ENCODE measurements at places on chromosomes 6 and 20.

DNA sequence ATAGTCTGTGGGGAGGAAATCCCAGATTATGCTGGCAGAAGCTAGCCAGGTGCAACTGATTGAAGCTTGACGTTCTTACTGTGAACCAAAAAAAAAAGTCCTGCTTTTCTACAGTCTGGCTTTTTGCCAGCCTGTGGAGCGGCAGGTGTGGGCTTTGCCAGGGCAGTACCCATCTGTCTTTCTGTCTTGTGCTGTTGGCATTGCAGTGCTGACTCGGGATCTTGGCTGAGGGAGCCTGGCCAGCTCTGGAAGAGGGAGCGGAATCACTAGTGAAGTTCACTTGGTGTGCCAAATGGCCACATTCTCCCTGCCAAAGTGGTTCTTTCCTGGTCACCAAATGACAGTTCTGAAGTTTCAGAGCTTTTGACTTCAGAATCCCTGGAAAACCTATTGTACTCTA is 5.0 kb downstream of the KIF3B start:
- no peak for DNase-seq

GRCh38 chr20:45377269-45377668 is 856 bp downstream of the TP53TG5 start:
- DNase-seq = no peak

DNA sequence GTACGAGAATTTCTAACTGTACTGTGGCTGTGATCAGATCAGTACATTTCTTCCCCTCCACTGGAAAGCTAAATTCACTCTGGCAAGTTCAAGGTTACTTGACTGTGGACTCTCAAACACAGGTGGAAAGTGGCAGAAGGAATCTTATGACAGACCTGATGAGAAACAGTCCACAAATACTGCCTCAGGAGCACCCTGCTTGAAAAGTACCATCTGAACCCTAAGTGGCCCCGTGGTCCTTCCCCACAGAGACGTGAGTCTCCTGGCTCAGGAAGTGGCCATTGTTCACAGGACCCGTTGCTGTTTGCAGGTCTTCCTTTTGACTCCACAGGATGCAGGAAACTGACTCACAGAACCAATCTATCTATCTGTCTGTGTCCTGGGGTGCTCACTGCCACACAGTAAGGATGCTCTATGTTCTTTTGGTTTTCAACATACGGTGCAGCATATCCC is 47.5 kb upstream of the NHSL1 start:
- DNase-seq = no peak

DNA sequence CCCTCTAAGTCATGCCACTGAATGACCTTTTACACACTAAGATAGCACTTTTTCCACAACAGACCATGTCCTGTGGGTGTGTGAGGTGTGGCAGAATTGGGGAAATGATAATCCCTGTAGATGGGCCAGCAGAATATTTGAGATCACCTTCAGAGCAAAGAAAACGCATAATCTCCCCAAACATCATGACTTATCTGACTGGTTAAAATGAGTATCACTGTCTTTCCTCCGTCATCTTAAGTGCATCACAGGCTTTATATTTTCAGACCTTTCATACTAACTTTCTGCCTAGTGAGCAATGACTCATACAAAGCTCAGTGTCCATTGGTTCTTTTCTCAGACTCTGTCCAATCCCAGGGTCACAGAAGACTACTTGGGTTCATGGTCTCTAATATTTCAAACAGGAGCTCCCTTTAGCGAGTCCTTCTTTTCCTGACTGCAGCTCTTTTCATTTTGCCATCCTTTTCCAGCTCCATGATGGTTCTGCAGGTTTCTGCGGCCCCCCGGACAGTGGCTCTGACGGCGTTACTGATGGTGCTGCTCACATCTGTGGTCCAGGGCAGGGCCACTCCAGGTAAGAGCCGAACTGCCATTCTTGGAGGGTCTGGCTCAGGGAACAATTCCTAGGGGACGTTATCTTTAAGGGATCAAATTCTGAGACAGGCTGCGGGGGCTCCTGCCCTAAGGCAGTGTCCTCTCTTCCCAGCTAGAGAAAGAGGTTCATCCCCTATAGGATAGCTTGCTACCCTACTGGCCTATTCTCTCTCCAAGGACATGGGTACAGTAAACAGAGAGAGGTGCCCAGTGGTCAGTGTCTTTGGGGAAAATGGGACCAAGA is at the start of gene HLA-DPB1:
HLA-DPB1 (plus strand) TSS at position 423 of the 838 bp plus-strand sequence; CDS start at position 475, 52 bp downstream.
- DNase-seq = peak; percentile 81

DNA sequence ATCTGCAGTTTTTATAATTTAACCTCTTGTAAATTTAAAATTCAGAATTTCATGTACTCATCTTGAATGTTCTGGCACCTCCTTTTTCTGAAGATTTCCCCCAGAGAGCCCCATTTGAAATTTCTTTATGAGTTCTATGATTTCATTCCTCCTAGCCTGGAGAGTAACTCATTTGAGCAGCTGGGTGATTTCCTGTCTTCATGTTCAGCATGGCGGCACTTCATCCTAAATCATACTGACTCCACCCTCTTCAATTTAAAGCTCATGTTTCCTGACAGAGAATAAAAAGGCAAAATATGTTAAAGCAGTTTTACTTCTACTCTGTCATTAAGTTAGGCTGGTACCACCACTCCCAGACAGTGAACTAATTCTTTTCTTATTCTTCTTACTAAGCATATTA is 250.9 kb upstream of the POU3F2 start:
- no peak for DNase-seq

GRCh38 chr6:90368001-90368400 is 71.4 kb upstream of the BACH2 start:
- DNase-seq = no peak

- no peak for DNase-seq
Measured at GRCh38 chr6:124747349-124747748, 214.9 kb upstream of the RNF217 start.

GRCh38 chr6:44185953-44186634 is 27.5 kb downstream of the CAPN11 start:
- DNase-seq = no peak

DNA sequence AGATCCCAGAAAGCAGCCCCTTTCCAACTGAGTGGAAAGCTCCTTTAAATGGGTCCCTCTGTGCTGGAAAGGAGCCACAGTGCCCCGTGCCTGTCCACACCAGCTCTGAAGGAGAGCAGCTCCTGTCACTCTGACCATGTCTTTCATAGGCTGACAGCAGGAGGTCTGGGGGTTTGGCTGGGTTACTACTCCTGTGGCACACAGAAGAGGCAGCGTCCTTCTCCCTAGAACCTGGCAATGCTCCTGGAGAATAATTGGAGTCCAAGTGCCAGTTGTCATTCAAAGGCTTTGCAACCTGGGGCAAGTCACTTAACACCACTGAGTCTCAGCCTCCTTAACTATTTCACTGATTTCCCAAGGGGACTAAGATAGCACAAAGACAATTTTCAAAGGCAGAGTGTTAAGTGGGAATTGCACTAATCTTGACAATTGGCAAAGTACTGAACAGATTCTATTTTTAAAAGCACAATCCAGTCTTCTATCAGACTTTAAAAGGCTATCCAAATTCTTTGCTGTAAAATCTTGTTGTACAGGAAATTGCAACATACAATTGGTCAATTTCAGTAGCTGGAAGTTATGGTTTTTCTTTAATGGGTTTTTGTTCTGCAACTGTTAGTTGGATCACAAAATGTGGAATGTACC is 457.2 kb downstream of the KIF16B start:
- DNase-seq = no peak

DNA sequence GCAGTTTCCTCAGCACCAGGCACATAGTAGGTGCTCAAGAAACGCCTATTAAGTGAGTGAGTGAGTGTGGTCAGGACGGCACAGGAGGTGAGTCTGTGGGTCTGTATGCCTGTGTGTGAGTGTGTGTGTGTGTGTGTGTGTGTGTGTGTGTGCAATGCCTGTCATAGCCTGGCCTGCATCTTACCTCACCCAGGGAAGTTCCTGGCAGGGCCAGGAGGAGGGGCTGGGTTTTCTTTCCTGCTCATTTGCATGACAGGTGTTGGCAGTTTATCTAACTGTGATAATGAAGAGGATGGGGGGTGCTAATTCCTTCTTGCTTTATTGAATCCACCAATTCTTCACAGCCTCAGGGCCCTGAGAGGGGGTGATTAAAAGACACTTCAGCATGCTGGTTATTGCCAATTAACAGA is 146.7 kb upstream of the MLN start:
- DNase-seq = no peak

DNA sequence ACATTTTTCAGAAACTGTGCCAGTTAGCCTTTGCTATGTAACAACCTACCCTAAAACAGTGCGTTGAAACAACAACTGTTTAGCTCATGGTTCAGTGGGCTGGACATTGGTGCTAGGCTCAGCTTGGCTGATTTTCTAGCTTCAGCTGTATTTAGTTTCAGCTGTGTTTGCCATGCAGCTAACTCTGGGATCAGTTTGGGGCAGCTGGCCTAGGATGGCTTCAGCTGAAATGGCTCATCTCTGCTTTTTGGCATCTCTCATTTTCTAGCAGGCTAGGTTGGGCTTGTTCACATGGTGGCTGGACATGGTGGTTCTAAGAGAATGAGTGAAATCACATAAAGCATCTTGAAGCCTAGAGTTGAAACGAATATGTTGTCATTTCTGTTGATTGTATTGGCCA is 464.2 kb downstream of the QKI start:
- DNase-seq = no peak

DNA sequence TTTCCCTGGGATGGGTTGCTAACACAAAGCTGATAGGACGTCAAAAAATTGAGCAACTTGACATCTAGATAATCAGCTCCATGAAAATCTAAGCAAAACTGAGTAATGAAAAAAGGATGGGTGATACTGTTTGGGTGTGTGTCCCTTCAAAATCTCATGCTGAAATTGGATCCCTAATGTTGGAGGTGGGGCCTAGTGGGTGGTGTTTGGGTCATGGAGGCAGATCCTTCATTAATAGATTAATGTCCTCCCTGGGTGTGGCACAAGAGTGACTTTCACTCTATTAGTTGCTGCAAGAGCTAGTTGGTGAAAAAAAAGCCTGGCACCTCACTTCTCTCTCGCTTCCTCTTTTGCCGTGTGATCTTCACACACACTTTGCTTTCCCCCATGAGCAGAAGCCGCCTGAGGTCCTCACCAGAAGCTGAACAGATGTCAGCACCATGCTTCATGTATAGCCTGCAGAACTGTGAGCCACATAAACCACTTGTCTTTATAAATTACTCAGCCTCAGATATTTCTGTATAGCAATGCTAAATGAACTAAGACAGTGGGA is 160.9 kb downstream of the FRK start:
- no peak for DNase-seq

DNA sequence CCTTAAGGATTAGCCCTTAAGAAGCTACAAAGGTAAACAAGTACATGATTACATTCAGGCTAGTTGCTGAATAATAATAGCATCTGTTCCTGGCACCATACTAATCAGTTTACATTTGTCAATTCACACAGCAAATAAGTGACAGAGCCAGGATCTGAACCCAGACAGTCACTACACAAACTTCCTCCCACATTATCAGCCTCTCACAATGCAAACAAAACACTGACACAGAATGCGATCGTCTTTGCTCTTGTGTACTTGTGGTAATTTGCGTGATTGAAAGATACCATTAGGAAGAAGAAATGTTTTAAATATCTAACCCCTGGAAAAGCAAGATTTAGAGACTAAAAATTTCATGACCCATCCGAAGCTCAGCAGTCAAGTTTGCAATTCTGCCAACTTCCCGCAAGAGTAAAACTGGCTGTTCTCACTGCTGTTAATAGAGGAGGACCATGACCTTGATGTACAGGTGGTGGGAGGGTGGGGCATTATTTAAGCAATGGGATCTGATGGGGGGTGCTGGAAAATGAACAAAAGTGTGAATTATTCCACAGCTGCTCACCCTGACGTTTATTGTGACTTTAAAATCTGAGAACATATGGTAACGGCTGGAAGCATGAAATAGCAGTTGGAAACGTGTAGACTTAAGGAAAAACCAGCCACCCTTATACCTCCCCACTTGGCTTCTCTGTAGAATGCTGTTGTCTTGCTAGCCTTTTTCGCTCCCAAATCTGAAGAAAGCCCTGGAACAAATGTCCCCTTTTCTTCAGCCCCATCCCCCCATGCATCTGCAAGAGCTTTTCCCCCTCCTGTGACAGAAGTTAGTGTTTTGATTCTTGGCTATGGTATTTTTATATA is 95.3 kb upstream of the ARMC2 start:
- no peak for DNase-seq

GRCh38 chr6:30752157-30752927 is 8.0 kb upstream of the IER3 start:
- peak; percentile 90 for DNase-seq

GRCh38 chr6:135346747-135347146 is 150.8 kb downstream of the AHI1 start:
- DNase-seq = no peak

- no peak for DNase-seq
Measured at GRCh38 chr20:50879649-50880550, 51.3 kb downstream of the ADNP start.

DNA sequence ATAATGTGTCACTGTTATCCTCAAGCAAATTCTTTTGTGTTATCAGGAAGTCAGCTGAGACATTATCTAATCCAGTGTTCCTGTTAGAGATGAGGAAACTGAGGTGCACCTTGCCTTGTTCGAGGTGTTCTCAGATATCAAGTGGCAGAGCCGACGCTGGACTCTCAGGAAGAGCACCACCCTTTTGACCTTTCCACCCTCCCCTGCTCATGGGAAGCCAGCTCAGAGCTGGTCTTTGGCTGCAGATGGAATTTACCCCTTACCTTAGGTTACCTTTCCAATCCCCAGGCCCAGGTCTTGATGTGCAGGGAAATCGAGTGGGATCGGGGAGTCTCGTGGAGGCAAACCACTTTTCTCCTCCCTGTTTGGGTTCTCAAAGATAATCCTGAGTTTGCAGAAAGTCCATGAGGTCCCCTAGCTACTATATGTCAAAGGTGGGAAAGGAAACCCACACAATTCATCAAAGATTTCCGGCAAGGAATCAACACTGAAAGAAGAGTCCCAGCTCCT is 62.9 kb upstream of the PIM1 start:
- no peak for DNase-seq

GRCh38 chr20:14918976-14919375 is 581.6 kb upstream of the FLRT3 start:
- DNase-seq = no peak

DNA sequence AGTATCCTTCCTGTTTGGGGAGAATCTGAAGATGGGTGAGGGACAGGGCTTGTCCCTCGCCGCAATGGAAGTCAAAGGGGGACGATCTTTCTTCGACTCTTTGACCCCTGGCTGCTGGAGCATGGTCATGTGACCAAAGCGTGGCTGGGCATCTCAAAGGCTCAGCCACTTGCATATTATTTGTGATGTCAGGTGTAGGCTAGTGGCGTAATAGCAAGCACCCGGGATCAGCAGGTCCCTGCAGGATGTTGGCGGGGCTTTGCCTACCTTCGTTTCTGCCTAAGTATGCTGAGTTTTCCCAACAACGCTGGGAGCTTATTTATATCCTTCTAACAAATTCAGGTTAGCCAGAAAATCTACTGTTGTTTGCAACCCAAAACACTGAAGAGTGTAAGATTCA is 50.3 kb upstream of the IL20RA start:
- DNase-seq = no peak

DNA sequence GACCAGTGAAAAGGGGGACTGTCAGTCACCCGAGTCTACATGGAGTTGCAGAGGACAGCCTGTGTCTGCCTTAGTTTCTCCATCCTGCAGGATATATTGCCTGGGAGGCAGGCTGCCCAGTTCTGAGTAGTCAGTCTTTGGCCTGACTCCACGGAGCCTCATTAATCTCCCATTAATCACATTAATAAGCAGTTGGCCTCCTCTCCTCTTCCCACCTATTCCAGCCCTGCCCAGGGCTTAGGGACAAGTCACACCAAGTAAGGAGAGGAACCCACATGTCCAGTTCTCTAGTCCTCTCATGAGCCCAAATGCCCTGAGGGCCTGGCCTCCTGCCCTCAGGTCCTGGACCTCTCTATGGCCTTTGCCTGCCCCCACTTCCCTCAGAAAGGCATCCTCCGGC is 1.3 kb upstream of the MUCL3 start:
- no peak for DNase-seq

- DNase-seq = peak; percentile 71
Measured at GRCh38 chr6:87334683-87335082, 5.6 kb upstream of the GJB7 start.
